Stimulated activated naive CD8-positive, alpha-beta T cell treated with anti-CD3 and anti-CD28 coated beads, Interleukin-15, Interleukin-2, amounts not matched to agents 100 U/mL and 50 U/mL, for 24 hours (primary cell): ENCODE measurements at places on chromosomes 2 and 18.

- DNase-seq = no peak
These were observed 418.3 kb upstream of the CYRIA start for GRCh38 chr2:17083902-17084301.

GRCh38 chr2:205138735-205139134 is 543.6 kb upstream of the NRP2 start:
- DNase-seq = no peak

- no peak for DNase-seq
These were observed 4.4 kb downstream of the BCL2 start for GRCh38 chr18:63315131-63315662.

GRCh38 chr18:73707035-73707434 is 440.6 kb downstream of the FBXO15 start:
- DNase-seq = no peak

GRCh38 chr18:5519448-5520298 is 24.1 kb downstream of the EPB41L3 start:
- DNase-seq = no peak

- DNase-seq = no peak
These were observed 31.7 kb downstream of the L3MBTL4 start for GRCh38 chr18:6382963-6383362.

DNA sequence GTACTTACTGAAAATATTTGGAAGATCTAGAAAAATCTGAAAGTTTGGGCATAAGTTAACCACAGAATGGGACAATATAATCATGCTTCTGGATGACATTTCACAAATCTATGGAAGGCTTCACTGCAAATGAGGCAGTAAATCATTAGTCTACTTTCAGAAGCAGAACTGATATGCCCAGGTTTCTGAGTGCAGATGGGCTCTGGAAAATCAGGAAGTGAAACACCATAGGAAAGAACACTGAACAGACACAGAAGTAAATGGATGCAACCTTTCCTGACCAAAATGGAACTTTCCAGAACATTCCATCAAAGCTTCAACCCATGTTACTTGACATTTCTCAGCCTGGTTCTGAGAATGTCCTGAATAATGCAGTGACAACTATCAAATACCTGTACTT is 55.1 kb downstream of the KCNG3 start:
- DNase-seq = no peak

DNA sequence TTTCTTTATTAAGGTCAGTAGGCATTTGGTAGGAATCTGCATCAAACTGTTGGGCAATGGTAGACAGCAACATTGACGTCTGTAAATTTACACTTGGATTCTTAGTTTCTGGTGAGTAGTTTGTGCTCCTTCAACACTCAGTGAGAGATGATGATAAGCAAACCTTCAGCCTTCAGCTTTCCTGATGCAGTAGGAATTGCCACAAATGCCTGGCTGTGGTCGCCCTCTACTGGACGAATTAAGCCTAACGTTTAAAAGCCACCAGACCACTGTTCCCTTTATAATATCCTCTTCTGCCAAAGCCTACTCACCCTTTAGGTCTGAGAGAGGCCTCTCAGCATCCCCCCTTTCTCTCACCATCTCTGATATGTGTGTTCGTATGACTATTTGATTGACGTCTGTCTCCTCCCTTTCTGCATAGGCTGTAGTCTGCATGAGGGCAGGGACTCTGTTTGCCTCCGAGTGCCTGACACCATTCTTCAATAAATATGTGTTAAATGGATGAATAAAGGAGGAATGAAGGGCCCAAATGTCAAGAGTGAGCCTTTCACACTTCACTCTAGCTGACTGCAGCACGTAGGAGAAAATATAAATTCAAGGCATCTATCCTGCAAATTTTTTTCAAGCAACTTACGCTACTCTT is 47.0 kb upstream of the PLEKHM3 start:
- DNase-seq = peak; percentile 62
